ENCODE measurements at places on chromosomes 12 and 14.

GRCh38 chr14:69107407-69108003 is 45.4 kb downstream of the DCAF5 start:
- DNase-seq = peak; percentile 24

GRCh38 chr14:28761438-28762291 is 4.9 kb upstream of the FOXG1 start:
- DNase-seq = no peak

- no peak for DNase-seq
Measured at GRCh38 chr14:55028066-55028465, 1.0 kb downstream of the SOCS4 start.

DNA sequence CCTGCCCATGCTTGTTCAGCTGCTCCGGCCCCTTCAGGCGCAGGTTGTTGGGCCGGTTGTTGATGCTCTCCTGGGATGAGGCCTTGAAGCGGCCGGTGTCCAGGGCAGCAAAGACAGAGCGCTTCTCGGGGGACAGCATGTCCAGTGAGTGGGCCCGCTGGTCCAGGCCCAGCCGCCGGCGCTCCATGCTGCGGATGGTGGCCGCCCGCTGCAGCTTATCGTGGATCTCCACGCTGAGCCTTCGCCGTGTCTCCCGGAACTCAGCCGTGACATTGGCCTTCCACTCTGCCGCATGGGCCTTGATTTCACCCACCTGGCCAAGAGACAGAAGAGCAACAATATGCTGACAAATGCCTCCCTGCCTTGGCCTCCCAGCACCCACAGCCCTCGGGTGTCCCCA is 137.2 kb downstream of the KCNK10 start:
- DNase-seq = no peak

- DNase-seq = no peak
Measured at GRCh38 chr12:105428793-105429395, 98.4 kb downstream of the C12orf75 start.

DNA sequence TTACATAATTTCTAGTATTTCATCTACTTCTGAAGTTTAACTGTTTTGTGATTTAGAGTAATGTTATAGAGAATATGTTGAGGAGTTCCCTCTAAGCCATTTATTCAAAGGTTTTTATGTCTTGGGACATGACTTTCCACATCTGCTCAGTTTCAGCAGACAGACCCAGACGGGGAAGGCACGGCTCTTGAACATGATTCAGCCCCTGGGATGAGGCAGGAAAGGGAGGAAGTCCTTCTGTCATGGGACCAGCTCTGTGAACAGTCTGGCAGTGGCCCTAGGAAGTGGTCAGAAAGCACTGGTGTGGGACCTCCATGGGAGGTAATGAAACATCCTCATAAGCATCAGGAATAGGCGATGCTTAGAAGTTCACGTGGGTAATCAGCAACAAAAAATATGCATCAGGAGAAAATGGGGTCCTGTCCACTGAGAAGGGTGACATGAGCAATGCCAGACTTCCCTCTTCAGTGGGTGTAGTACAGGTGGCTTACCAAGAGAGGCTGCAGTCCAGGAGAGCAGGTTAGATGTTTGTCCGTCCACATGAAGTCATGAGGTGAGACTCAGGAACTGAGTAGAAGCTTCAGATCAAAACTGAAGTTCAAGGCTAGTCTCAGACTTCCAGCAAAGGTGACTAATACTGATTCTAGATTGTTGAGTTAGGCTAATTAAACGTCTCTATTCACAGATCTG is 248.5 kb downstream of the IPO8 start:
- DNase-seq = no peak

DNA sequence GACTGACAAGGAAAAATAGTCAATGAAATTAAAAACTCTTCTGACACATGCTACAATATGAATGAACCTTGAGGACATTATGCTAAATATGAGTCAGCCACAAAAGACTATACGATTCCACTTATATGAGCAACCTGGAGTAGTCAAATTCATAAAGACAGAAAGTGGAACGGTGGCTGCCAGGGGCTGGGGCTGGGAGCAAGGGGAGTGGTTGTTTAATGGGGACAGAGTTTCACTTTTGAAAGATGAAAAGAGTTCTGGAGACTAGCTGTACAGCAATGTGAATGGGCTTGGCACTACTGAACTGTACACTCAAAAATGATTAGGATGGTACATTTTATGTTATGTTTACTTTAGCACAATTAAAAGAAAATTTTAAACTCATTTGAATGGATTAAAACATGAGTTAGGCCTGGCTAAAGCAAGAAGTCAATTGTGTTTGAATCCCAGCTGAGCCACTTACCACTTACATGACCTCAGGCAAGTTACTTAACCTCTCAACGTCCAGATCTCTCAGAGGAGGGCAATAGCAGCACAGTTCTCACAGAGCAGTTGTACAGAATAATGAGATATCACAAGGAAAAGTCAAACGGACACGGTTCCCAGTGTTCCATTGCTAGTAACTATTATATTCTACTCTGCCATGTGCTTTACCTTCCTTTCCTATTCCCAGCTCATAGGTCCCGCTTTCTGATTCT is 102.5 kb downstream of the SPTSSA start:
- no peak for DNase-seq

- no peak for DNase-seq
Measured at GRCh38 chr12:3418609-3419390, 72.2 kb upstream of the PRMT8 start.

DNA sequence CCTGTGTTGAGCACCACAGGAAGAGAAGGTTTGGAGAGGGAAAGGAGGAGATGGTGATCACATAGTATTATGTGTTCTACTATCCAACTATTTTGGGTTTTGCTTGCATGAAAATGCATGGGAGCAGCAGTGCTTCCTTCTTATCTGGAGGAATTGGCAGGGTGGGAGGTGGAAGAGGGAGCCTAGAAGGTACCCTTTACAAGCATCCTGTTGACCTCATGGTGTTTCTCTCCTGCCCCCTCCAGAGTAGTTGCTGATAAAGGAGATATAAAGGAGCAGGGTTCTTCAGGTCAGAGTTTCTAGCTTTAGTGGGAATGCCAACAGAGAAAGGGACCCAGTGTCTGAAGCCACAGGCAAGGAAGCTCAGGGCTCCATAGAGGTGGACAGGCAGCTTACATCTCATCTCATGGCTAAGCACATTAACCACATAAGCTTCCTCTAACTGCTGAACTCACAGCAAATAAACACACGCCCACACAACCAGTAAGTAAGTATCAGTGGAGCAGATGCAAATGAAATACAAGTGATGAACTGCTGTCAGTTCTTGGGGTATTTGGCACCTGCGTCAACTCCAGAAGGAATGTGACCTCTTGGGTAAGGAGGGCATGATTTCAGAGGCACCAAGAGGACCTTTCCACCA is 174.2 kb upstream of the SLC38A2 start:
- DNase-seq = peak; percentile 29

DNA sequence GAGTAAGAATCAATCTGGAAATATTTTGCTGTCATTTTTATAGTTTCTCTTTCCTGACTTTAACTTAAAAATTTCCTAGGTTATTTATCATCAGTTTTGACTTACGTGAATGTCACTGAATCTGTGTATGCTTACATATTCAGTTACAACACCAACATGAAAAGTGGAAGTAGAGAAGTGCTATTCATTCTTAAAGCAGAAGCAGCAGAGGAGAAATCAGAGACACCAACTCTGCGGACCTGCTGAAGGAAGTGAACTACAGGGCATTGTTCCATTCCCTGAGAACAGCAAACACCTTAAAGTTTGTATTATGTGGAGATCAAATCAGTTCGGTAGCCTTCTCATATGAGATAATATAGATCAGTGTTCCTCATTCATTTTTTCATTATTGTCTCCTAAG is 34.1 kb downstream of the RAD51B start:
- DNase-seq = no peak

- DNase-seq = no peak
Measured at GRCh38 chr12:125852116-125852515, 786.9 kb downstream of the AACS start.

- DNase-seq = no peak
Measured at GRCh38 chr12:116620124-116620491, 60.9 kb downstream of the MAP1LC3B2 start.

- no peak for DNase-seq
Measured at GRCh38 chr14:104931771-104932675, 7.3 kb downstream of the PLD4 start.

DNA sequence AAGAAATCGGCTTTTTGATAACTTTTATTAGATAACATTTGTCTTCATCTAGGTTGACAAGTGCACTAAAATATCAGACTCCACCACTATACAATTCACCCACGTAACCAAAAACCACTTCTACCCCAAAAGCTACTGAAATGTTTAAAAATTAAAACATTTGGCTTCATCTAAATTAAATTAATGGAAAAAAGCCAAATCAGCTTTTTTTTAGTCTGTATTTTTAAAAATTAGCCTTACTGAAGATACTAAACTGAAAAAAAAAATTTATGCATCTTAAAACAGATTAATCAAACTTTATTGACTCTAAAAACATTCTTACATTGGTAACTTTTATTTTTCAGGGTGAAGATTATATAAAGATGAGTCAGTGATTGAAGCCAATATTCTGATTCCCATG is 30.0 kb downstream of the CREBL2 start:
- no peak for DNase-seq

DNA sequence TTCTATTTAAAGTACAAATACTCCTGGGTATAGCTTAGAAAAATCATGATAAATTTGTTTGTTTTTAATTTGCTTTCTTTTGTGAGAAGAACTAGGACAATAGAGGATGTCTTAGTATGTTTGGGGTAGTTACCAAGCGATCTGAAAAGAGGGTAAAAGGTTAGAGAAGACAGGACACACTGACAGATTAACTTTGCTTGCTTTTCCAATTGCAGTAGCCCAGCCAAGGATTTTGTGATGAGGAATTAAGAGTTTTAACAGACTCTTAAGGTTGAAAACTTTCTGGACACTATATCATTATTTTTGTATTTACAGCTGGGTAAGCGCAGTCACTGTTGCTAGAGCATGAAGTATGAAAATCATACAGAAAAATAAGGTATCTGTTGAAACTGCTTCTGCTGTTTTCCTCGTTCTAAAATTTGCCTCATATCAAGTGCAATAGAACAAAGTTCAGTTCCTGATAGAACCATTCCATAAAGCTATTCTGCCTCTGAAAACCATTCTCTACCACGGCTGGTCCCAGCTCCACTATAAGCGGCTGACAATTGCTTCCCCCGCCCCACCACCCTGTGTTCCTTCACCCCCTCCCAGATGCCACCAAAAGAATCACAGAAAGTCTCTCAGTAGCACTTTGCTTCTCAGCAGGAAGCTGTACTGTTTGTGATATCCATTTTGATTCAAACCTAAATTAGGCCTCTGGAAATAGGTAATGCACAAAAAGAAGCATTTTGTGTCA is 413.4 kb downstream of the BCAT1 start:
- no peak for DNase-seq

DNA sequence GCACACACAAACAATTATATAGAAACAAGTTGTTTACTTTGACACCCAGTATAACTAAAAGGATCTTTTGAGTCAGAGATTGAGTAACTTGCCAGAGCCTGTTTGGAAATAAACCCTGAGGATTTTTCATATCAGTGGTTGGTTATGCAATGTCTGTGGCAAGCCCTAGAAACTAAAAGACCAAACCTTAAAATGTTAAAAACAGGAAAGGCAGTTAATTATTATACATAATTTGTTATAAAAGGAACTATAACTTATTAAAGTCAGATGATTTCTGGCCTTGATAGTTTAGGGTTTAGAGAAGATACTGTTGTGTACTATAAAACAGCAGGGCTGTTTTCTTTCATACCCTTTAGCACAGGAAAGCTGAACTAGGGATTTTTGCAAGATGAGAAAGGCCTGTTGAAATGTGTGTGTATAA is 44.1 kb downstream of the PSEN1 start:
- DNase-seq = no peak

DNA sequence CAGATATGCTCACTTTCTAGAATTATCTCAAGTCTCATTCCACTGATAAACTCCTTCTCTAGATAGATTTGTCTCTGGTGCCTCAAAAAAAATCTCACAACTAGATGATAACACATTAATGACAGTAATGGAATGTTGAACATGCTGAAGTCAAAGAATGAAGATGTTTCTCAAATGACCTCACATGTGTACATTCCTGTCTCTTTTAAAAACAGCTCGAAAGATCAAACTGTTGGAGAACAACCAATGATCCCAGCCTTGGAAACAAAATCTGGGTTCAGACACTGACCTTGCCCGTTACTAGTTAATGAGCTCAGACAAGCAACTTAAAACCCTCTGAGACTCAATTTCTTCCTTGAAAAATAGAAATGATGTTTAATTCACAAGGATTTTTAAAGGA is 44.7 kb upstream of the KCNJ8 start:
- no peak for DNase-seq

DNA sequence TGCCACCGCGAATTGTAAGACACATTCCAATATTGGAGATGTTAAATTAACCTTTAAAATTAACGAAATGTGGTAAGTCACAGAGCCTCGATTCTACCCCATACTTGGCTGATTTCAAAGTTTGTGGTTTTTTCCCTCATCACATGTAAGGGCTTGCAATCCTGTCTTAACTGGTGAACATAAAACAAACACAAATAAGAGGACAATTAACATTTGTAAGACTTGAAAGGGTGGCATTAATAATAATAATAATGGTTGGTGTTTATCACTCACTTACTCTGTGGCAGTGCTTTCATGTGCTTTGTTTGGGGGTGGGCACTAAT is 26.6 kb downstream of the PPFIBP1 start:
- DNase-seq = no peak

DNA sequence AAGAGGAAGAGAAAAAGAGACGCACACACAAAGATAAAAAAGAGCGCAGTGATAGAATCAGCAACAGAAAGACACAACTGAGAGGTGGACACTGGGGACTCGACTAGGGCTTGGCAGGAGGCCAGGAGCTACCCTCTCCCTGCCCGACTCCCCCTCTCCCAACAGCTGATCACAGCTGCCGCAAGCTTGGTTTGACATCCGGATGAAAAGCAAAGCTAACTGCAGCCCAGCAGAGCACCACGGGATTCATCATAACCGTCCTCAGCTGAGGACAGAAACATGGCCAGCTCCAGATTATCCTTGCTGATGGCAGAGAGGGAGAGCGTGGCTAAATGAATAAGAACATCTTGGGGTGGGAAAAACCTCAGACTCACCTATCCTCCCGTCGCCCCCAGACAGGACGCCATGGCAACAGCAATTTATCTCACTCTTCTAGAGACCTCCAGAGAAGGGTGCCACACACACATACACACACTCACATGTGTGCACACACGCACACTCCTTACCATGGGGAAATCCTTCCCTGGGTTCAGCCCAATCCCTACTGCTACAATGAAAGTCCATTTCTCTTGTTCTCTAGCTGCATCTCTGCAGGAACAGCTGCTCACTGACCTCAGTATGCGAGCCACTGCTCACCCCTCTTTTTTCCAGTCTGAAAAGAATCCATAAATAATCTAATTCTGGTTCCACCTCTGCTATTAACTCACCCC is 135.3 kb downstream of the NTF3 start:
- DNase-seq = no peak

DNA sequence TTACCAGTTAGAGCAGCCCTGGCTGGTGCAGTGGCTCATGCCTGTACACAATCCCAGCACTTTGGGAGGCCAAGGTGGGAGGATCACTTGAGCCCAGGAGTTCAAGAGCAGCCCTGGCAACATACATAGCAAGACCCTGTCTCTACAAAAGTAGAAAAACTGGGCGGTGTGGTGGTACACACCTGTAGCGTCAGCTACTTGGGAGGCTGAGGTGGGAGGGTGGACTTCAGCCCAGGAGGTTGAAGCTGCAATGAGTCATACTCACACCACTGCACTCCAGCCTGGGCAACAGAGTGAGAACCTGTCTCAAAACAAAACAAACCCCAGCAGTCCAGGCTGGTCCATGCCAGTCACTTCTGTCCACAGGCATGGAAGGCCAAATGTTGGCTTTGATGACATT is 7.4 kb downstream of the COX14 start:
- no peak for DNase-seq

Measured in activated CD4-positive, alpha-beta memory T cell treated with anti-CD3 and anti-CD28 coated beads, Interleukin-2, amount 10 ng/mL, durations not matched to agents 7 days and 5 days (primary cell).